ENCODE measurements at places on chromosomes 11 and 22.
A peak's percentile ranks its signal among the peaks of the same experiment; 100 is the strongest.

- no peak for DNase-seq
Measured at GRCh38 chr11:22671751-22672150, 5.3 kb downstream of the GAS2 start.

GRCh38 chr11:22133776-22134175 lies 59.1 kb upstream of the ANO5 start:
- DNase-seq: no peak

GRCh38 chr11:46315033-46315738 lies 32.1 kb upstream of the DGKZ start:
- peak; percentile 70 for DNase-seq

GRCh38 chr11:16191212-16191867 lies 165.0 kb downstream of the SOX6 start:
- DNase-seq: no peak

- DNase-seq: peak; percentile 15
Measured at GRCh38 chr11:17528181-17528691, 16.0 kb downstream of the USH1C start.

GRCh38 chr11:113932788-113933187 lies 28.2 kb downstream of the HTR3B start:
- no peak for DNase-seq
